Umbilical cord (tissue), 2 donors: ENCODE measurements at places on chromosomes 1 and 21. TPM values are rescaled to one million over a fixed set of nuclear protein-coding genes. Genes with fewer than 3 reads are reported as not detected.

DNA sequence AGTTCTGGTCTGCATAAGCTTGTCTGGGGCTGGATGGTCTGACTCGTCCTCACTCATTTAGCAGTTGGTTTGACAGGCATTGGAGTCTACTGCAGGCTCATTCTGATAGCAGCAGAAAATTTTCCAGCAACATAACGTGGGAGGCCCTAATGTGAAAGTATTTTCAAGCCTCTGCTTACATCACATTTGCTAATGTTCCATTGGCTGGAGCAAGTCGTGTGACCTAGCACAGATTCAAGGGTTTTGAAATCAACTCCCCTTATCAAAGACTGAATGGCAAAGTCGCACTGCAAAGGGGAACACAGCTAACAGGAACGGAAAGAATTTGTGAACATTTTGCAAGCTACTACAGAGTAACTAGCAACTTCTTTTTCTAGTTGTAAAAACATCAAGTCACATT, 2.3 kb upstream of the USH2A start:
- peak; percentile 25 for DNase-seq

GRCh38 chr1:79290927-79291474, 284.5 kb upstream of the ADGRL4 start:
- DNase-seq, result no peak

GJA8 gene
- total RNA-seq, result not detected

DNA sequence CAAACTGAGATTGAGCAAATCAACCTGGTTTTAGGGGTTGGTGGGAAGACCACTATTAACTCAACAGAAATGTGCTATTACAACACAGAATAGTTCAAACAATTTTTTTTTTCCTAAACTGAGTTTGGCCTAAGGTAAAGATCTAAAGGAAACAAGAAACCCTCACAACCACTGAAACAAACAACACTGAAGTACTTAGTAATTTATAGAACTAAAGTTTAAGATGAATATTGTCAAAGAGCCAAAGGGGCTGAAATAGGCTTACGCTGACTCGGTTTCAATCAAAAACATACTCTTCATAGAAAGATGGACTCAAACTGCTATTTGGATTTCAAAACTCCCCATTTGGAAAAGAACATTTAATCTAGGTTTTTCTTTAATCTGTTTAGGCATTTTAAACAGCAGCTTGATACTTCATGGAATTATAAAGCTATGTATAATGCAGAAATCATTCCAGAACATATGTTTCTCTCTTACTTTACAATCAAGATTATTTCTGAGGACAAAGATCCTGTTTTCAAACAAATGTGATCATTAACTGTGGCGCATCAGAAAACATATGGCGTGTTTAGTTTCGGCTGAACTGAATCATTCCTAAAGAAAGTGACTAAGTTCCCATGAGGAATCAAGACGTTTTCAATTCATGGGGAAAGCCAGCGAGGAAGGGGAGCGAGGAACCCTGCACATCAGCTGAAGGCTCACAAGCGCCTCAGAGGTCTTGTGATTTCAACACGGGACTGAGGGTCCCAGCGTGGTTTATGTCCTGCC, 62.7 kb downstream of the SYT6 start:
- DNase-seq, result peak; percentile 79
